ENCODE measurements at places on chromosomes 5 and 9. TPM values are rescaled to one million over a fixed set of nuclear protein-coding genes. Genes with fewer than 3 reads are reported as not detected.

DNA sequence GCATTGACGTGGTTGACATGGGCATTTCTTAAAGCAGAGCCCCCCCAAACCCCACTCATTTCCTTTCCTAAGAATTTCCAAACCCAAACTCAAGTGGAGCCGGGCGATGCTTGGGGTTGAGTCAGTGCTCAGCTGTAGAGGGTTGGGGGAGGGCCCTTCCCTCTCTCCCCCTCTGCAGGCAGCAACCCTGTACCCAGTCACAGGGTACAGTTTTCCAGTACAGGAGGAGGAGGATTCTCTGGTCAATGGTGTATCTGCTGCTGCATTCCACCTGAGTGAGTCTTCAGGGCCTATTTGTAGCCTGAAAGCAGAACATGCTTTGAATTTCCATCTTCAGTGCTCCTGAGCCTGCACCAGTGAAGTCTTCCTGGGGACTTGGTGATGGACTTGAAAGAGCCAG, 55.8 kb downstream of the ENTREP1 start:
- DNase-seq, result no peak
- H3K27me3 ChIP-seq, result no peaks in the 10 kb centered on the region
- H3K36me3 ChIP-seq, result no peaks in the 10 kb centered on the region
- H3K27ac ChIP-seq, result no peak overlapping the region
- peaks cover 12% of the 10 kb centered on the region for H3K4me1 ChIP-seq

DNA sequence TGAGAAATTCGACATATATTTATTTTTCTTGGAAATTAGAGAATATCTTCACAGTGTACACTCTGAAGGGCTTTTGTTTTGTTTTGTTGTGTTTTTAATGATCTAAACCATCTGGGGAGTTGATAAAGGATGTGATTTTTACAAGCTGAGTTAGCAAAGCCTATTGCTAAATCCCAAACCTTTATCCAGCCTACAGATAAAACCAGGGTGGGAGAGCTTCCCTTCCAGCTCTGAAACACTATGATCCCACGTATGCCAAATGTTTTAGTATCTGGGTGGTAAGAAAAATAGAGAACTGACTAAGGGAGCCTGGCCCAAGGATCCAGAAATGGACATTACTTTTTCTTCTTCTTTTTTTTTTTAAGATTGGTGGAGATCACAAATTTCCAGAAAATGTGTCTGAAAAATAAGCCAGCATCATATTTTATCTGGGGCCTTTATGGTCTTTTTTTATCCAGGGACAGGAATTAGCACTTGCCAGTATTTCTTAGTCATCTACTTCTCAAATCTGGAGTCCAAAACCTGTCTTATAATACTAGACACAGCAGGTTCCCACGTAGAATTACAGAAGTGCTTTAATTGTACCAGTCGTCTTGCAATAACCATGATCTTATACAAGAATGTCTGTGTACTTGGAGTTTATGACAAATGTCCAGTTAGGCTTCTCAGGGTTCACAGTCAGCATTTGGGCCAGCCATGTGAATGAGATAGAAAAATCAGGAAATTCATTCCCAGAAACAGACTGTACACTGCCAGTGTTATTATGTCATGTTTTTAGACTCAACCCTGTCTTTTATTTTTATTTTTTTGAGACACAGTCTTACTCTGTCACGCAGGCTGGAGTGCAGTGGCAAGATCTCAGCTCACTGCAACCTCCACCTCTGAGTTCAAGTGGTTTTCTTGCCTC, 290.8 kb upstream of the MPDZ start:
- no peaks in the 10 kb centered on the region for H3K4me1 ChIP-seq
- no peak overlapping the region for H3K4me3 ChIP-seq
- no peak for DNase-seq
- no peaks in the 10 kb centered on the region for H3K27me3 ChIP-seq

The PCDHB8 gene
- not detected for total RNA-seq

The PCDHB5 gene
- 2.8 TPM for total RNA-seq

- H3K27me3 ChIP-seq, result no peaks in the 10 kb centered on the region
- H3K4me3 ChIP-seq, result no peak overlapping the region
- H3K27ac ChIP-seq, result no peak overlapping the region
- H3K36me3 ChIP-seq, result no peaks in the 10 kb centered on the region
Observed at GRCh38 chr5:18507114-18507513, 872.9 kb downstream of the TAF11L14 start.

The ZDHHC11B gene
- total RNA-seq, result 13.2 TPM

DNA sequence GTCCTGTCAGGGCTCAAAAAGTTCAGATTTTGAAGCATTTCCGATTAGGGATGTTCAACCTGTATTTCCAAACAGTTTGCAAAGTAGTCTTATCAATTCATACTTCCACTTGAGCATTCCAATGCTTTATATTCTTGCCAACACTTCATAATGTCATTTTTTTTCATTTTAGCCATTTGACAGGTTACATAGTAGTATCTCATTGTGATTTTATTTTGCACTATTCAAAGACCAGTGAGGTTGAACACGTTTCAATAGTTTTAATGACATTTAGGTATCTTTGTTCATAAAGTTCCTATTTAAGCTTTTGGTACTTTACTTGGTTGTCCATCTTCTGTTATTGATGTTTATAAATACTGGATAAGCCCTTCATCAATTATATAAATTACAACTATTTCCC, 71.4 kb downstream of the CEP120 start:
- DNase-seq, result no peak
- H3K36me3 ChIP-seq, result no peaks in the 10 kb centered on the region
- no peaks in the 10 kb centered on the region for H3K27me3 ChIP-seq
- no peak overlapping the region for H3K4me3 ChIP-seq

All from upper lobe of left lung (tissue), 6 donors.